NCI-H1694 (cell line): ENCODE measurements at places on chromosomes 5 and 9.

- DNase-seq, result no peak
These were observed 40.8 kb downstream of the CTSL start for GRCh38 chr9:87766697-87767096.

DNA sequence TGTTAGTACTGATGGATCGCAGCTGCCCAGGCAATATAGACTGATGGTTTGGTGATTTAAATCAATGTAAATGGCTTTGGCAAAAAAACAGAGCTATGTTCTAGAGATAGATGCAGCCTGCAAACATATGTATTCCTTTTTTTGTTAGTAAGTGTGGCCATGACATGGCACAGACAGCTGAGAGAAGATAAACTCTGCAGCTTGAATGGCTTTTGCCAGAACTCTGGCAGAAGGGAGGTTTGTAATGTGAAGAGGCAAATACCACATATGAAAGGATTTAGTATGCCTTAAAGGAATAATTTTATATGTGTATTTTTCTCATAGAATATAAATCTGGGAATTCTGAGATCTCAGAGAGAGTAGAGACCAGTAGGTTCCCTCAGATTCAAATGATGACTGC, 340.2 kb upstream of the DMAC1 start:
- no peak for DNase-seq

GRCh38 chr9:113918697-113919350, 42.7 kb downstream of the ZNF618 start:
- no peak for DNase-seq

- no peak for DNase-seq
These were observed 22.5 kb upstream of the POMT1 start for GRCh38 chr9:131480258-131480657.

- DNase-seq, result no peak
These were observed 20.6 kb upstream of the COL5A1 start for GRCh38 chr9:134620751-134621557.

DNA sequence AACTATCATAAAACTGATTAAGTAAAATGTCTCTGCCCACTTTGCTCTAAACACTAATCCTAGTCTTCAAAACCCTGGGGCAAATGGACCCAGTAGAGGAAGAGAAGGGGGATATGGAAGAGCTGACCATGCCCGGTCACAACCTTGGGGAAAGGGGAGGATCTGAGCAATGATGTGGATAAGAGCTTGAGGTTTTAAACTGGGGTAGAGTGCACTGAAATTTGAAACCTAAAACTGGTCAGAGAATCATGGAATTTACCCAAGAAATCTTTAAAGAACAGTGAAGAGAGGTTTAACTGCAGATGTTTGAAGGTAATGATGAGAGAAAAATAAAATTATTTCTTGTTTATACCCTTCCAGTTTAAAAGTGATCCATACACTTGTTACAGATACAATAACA, 110.8 kb downstream of the MRPS30 start:
- DNase-seq, result no peak

DNA sequence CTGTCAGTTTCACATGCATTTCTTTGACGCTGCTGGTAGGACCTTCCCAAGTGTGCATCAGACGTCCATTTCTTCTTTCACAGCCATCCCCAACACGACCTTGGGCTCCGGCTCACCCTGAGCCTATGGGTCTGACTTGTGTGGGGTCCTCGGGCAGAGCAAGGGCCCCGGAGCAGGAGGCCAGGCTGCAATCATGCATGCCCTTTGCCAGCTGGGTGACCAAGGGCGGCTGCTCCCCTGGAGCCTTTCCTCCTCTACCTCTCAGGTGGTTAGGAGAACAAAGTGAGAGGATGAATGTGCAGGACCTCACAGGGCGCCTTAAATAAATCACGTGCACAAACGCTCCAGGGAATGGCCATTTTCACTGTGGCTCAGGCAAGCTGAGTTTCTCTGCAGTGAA, 33.2 kb downstream of the TERT start:
- no peak for DNase-seq

- DNase-seq, result no peak
These were observed 132.0 kb upstream of the FSTL4 start for GRCh38 chr5:133744051-133744959.

- DNase-seq, result no peak
These were observed 321.0 kb upstream of the IRX4 start for GRCh38 chr5:2203774-2204173.

- no peak for DNase-seq
These were observed 620.2 kb upstream of the DMAC1 start for GRCh38 chr9:8419596-8420275.

- no peak for DNase-seq
These were observed 22.6 kb upstream of the HK3 start for GRCh38 chr5:176921714-176922113.

DNA sequence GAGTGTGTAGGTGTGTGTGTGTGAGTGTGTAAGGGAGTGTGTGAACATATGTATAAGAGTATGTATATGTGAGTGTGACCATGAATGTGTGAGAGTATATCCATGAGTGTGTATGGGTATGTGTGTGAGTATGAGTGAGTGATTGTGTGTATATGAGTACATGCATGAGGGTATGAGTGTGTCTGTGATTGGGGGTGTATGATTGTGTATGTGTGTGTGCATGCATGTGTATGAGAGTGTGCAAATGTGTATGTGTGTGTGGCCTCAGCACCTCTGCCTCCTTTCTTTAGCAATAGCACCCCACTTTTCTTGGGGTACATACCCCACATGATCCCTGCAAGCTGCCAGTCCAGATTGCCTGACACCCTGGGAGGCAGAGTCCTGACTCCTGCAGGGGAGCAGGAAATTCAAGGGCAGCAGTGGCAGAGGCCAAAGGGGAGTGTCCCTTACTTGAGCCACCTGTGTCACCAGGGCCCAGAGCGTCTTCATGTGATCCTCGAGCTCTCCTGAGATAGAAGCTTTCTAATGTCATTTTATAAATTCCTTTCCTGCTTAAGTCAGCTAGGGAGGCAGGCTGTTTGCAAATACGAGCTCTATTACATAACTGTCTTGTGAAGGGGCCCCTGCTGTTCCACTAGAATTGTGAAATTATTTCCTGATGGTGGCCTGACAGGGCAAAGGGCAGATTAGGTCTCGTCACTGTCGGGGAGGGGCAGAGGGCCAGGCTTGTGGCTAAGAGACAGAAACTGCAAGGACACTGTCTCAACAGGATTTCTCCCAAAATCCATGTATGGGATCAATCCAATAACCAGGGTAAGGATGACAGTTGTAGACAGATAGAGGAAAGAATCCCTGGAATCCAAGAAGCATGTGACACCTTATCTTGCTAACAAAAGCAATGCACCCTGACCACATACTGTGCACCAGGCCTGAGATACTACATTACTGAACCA, 389.1 kb downstream of the GADD45G start:
- DNase-seq, result no peak

GRCh38 chr5:137191179-137191578, 307.9 kb downstream of the SPOCK1 start:
- DNase-seq, result no peak

DNA sequence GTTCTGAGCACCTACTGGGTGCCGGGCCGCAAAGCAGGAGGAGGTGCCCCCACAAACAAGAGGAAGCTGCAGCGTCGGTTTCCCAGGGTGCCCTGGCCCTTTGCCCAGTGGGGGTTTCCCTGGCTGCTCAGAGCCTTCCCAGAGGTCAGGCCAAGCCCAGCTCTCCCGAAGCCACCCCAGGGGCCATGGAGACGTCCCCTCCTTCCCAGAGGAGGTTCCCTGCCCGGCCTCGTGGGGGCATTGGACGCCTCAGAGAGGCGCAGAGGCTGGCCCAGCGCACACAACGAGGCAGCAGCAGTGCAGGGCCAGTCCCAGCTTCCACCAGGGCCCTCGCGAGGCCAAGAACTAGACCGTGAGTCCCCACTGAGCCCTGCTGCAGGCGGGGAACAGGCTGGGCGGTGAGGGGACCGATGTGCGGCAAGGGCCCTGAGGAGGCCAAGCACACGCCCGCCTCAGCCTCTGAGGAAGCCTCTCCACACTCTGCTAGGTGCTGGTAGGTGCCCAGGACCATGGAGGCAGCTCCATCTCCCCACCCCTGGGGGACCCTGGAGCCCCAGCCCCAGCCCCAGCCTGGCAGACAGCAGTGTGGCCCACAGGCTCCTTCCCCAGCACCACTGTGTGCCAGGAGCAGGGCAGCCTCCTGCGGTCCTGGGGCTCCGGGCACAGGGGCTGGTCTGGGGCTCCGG, 7.0 kb downstream of the DIPK1B start:
- no peak for DNase-seq

DNA sequence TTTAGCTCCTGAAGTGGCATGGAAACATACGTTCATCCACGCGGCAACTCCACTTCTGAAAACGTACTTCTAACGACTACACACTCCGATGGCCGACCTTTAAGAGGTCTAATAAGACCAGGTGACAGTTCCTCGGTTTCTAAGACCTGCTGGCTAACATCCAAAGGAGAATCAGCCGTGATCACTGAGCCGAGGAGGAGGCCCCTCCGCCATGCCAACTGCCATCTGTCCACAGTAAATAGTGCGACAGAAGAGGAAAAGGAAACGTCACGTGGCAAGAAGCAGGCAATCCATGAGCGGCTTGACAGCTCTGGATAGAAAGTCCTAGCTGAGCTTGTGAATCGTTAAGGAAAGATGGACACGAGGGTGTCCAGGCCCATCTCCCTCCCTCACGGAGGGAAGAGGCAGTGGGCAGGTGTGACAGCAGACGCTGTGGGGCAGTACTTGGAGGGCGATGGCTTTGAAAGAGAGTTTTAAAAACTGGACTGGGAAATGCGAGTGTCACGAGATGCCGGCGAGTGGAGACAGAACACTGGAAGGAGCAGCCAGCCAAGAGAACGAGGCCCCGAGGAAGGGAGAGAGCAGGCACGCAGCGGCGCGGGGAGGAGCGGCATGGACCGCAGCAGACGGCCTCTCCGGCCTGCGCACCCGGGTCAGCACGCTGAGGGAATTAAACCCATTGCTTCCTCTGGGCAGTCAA, 66.7 kb upstream of the TBC1D9B start:
- DNase-seq, result peak; percentile 75

DNA sequence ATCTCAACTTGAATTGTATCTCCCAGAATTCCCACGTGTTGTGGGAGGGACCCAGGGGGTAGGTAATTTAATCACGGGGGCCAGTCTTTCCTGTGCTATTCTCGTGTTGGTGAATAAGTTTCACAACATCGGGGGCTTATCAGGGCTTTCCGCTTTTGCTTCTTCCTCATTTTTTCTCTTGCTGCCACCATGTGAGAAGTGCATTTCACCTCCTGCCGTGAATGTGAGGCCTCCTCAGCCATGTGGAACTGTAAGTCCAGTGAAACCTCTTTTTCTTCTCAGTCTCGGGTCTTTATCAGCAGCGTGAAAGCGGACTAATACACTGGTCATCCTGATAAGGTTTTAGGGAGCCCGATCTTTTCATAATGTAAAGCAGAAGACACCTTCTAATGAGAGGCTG, 687.0 kb upstream of the FTMT start:
- no peak for DNase-seq

GRCh38 chr9:91530829-91531228, 107.2 kb upstream of the NFIL3 start:
- no peak for DNase-seq

- DNase-seq, result no peak
These were observed 64.3 kb downstream of the GLDC start for GRCh38 chr9:6581253-6581652.

DNA sequence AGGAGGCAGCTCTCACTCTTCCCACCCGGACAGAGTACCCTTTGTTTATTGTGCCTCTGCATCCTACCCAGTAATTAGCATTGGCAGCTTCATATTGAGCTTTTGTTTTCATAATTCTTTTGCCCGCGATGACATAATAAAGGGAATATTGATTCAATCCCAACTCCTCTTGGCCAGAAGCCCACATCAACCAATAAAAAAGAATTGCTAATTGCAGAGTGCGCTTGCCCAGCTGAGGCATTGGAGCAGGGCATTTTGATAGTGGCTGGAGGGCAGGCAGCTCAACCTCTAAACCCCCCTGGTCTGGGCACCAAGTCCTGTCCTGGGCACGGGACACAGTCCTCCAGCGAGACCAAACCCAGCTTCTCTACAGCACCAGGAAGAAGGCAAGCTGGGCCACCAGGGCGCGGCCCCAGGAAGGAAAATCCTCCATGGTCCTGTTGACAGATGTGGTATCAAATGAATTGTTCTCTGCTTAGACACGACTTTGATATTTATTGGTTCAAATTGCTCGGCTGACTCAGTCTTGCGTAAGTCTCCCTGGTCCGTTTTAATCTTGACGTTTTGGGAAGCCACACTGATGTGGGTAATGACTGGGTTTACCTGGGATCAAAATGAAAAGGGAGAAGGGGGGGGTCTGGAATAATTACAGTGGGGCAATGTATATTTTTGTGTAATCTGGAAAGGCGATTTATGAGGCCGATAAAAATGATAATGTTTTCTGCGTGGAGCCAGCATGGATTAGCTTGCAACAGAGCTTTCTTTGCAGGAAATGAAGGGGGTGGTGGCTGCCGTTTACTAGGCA, 220.7 kb upstream of the MSX2 start:
- DNase-seq, result no peak

GRCh38 chr9:6552033-6552432, 93.5 kb downstream of the GLDC start:
- DNase-seq, result peak; percentile 41

DNA sequence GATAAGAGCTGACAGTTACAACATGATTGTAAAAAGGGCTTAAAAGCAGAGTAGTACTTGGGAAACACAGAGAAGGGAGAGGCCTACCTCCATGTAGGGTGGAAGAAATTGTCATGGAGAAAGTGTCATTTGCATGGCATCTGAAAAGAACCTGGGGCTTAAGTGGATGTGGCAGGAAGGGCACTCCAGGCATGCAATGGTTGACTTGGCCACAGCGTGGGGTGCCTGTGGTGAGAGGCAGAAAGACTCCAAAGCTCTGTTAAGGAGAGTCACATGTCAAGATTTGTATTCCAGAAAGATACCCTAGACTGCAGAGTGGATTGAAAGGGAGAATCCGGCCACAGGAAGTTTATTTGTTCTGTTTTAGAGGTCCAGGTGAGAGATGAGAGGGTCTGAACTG, 2.4 kb downstream of the POLR3G start:
- DNase-seq, result no peak

- DNase-seq, result no peak
These were observed 4.6 kb upstream of the SLC9A3 start for GRCh38 chr5:528629-529511.

- DNase-seq, result no peak
These were observed 18.2 kb upstream of the CSF1R start for GRCh38 chr5:150104550-150104870.

GRCh38 chr9:99980598-99980997, 74.1 kb downstream of the STX17 start:
- no peak for DNase-seq

GRCh38 chr5:95181644-95182043, 103.2 kb downstream of the MCTP1 start:
- no peak for DNase-seq

- DNase-seq, result no peak
These were observed 5.4 kb upstream of the DOCK8 start for GRCh38 chr9:209143-209758.

DNA sequence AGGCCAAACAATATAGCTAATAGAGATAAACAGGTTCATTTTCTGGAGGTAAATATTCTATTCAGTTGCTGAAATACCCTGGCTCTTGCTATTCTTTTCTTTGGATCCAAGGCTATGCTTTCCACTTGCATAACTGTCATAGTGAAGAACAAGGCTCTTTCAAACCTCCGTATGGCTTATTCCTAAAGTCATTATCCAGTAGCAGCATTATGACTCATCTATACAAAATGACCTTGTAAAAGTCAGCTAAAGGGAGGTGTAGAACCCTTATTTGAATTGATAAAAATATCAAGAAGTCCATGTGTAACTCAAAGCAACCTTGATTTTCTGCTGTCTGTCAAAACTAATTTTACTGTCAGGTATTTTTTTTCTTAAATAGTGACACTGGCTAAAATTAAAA, 447.8 kb downstream of the PLK2 start:
- DNase-seq, result no peak

GRCh38 chr5:121366515-121366914, 485.2 kb upstream of the FTMT start:
- no peak for DNase-seq
